ENCODE measurements at places on chromosomes 5 and 9. TPM values are rescaled to one million over a fixed set of nuclear protein-coding genes. Genes with fewer than 3 reads are reported as not detected.

DNA sequence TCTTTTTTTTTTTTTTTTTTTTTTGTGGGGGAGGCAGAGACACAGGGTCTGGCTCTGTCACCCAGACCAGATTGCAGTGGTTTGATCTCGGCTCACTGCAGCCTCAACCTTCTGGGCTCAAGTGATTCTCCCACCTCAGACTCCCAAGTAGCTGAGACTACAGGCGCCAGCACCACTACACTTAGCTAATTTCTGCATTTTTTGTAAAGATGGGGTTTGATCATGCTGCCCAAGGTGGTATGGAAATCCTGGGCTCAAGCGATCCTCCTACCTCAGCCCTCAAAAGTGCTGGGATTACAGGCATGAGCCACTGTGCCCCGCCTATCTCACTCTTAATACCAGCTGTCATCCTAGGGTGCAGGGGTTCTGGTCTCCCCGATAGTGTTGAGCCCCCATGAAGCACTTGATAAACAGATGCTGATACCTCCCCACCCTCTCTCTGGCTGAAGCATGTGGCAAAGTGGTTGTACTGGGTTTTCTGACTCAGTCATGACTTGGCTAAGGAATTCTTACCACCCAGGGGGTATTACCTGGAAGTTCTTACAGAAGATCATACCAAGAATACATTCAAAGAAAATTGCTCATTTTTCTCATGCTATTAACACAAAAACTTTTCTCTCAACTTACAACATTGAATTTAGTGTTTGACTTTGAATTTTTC is 110.2 kb upstream of the DAPK1 start:
- no peak for ATAC-seq

- ATAC-seq, result no peak
These were observed 762.1 kb upstream of the TYRP1 start for GRCh38 chr9:11931109-11931508.

GRCh38 chr5:56625541-56625940 is 189.8 kb upstream of the MAP3K1 start:
- no peak for ATAC-seq

TMEM215 gene
- not detected for total RNA-seq

- ATAC-seq, result no peak
These were observed 433.1 kb downstream of the CHSY3 start for GRCh38 chr5:130337179-130337888.

PCDHA13 gene
- total RNA-seq, result not detected

P4HA2 gene
- 19.0 TPM for total RNA-seq

- ATAC-seq, result no peak
These were observed 134.8 kb upstream of the BOD1 start for GRCh38 chr5:173751266-173751600.

CCNJL gene
- total RNA-seq, result 2.6 TPM

- ATAC-seq, result peak; percentile 65
These were observed 31.7 kb downstream of the MRPL22 start for GRCh38 chr5:154972476-154973080.

- no peak for ATAC-seq
These were observed 14.4 kb downstream of the RXRA start for GRCh38 chr9:134340475-134341160.

- ATAC-seq, result no peak
These were observed 261.3 kb downstream of the TMEM167A start for GRCh38 chr5:82815871-82816270.

CARTPT gene
- total RNA-seq, result not detected

ALDH1B1 gene
- total RNA-seq, result 4.2 TPM

IL3 gene
- not detected for total RNA-seq

GRCh38 chr5:7759257-7759871 is 91.6 kb downstream of the CFAP90 start:
- ATAC-seq, result peak; percentile 13

DNA sequence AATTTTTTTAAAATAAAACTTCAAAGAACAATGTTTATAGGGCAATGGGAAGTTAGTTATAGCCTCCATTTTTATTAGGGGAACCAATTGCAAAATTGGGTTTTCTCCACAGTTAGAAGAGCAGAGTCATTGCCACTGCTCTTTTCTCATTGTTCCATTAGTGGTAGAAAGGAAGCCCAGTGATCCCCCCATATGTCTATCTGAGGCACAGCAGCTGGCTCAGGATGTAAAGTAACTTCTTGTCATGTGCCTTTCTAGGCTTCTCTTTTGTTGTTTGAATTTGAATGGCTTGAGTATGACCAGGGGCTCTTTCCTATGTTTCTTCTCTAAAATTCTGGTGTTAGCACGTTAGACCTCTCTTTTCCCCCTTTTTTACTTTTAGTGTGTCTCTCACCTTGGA is 61.2 kb downstream of the UBAP1 start:
- ATAC-seq, result no peak

PSAT1 gene
- 66.5 TPM for total RNA-seq

DNA sequence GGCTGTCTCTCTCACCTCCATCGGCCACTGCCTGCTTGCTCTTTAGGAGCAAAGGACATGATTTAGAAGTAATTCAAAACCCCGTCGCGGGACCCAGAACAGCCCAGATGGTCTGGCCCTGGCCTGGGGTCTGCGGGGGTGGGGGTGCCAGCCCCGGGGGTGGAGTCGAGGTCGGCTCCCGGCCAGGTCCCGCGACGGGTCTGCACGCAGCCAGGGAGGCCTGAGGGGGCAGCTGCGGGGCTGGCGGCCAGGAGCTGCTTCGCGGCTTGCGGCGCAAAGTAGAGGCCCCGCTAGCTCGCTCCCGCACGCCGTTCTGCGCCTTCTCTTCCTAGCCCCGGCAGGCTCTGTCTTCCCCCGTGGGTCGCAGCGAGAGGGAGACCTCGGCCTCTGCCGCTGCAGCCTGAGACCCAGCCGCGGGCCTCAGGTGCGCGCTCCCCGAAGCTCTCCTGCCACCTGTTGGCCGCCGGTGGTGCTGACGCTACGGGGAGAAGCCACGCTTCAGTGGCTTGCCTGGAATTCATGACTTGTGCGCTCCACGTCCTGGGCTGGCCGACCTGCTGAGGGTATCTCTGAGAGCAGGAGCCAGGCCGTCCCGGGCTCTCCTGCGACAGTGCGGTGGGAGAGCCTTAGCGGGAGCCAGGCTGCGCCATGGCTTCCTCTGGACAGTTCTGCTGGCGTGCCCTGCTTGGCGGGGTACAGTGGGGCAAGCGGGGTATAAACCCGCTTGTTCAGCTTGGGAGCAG is 157.2 kb upstream of the PITX1 start:
- peak; percentile 86 for ATAC-seq

TRIM36 gene
- 1.2 TPM for total RNA-seq

GRCh38 chr9:114302727-114303126 is 20.2 kb upstream of the ORM1 start:
- ATAC-seq, result no peak

- no peak for ATAC-seq
These were observed 82.8 kb upstream of the FBXL7 start for GRCh38 chr5:15417156-15417555.

DNA sequence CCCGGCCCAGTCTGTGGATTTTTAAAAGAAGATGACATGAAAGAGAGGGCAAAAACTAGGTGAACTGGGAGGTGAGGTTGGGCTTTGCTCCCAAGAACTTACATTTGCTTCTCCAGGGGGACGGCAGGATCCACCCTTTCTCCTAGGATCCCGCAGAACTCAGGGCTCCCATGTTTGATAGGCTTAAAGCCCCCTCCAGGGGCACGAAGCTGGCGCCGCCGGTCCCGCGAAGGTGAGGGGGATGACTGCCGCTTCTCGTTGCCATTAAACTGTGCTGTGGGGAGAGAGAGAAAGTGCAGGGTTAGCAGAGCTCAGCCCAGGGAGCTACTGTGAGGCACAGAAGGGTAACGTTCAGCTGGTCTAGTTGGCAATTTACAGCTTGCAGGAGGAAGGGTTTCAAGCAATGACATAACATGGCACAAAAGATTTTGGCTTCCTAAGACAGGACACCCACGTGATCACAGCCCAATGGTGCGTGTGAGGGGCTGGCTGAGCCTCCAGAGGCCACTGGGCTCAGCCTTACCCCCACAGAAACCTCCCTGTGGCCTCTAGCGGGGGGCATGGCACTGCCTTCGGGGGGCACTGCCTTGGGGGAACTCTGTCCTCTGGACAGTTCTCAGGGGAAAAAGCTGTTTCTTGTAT is 52.0 kb upstream of the SLC25A51 start:
- no peak for ATAC-seq

DNA sequence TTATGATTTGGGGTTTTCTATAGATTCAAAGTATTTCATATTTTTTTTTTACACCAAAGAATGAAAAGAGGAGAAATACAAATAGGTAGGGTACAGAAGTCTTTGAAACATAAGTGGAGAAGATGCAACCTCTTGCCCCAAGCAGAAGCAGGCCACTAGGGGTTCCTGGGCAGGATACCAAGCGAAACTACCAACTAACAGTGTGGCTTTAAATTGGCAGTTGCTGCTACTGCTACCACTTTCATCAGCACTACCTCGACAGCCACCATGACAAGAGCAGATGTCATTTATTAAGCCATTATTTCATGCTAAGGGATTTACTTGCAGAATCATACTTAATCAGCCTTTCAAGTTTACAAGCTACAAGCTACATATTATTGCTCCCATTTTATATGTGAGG is 288.1 kb downstream of the NR3C1 start:
- no peak for ATAC-seq

ZFR gene
- total RNA-seq, result 32.9 TPM

GRCh38 chr5:136174021-136174659 is 18.8 kb downstream of the SMIM32 start:
- peak; percentile 70 for ATAC-seq

- no peak for ATAC-seq
These were observed 104.5 kb upstream of the NFIB start for GRCh38 chr9:14418301-14418940.

All from esophagus mucosa (tissue), 1 donor.